IMR-90 (cell line): ENCODE measurements at places on chromosomes 2 and 18. TPM values are rescaled to one million over a fixed set of nuclear protein-coding genes. Genes with fewer than 3 reads are reported as not detected.
A peak's percentile ranks its signal among the peaks of the same experiment; 100 is the strongest.

LIMS4 gene
- 2.5 and 3.6 TPM in 2 replicates for total RNA-seq

KCNG2 gene
- not detected in 2 replicates for total RNA-seq

COL4A4 gene
- total RNA-seq = 0.28 TPM in 1 of 2 replicates, not detected in the other

GCG gene
- not detected in 2 replicates for total RNA-seq

MAL gene
- not detected in 2 replicates for total RNA-seq

- H3K4me1 ChIP-seq = peaks cover 11% of the 10 kb centered on the region
- H3K36me3 ChIP-seq = no peaks in the 10 kb centered on the region
Observed at GRCh38 chr2:171406044-171406443, 27.7 kb downstream of the METTL8 start.

DNA sequence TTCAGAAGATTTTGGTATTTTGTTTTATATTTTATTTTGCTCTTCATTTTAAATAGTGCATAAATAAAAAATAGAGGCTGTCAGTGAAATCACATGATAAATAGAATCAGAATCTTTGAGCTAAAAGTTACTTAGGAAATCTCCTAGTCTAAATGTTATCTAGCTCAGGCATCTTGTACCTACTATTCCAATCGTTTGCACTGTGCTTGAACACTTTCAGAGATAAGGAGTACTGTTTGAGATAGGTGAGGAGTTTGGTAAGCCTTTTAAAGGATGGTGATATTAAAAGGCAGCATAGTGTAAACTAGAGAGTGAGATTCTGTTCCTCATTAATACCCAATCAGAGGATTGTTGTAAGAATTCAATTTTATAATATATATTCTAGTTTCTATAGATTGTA is 157.2 kb upstream of the MYO3B start:
- H3K27ac ChIP-seq = no peak overlapping the region
- no peaks in the 10 kb centered on the region; the same call in 1 of the 2 replicates for H3K36me3 ChIP-seq
- no peak for DNase-seq
- no peaks in the 10 kb centered on the region for H3K27me3 ChIP-seq
- H3K4me3 ChIP-seq = no peak overlapping the region

DNA sequence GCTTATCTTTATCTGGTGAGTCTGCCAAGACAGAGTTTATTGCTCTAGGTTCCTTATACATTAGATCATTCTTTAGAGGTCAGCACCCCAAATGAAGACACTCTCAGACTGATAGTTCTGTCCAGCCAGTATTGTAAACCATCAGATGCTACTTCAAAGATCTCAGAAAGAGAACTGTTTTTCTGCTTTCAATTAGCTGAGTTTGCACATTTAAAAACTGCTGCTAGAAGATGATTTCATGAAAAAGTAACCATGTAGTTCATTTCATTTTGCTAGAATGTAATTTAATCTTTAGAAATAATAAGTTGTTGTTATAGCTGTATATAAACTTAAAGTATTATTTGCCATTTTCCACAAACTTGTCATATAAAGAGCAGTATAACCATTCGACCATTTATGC is 344.5 kb upstream of the ATP5MC3 start:
- no peaks in the 10 kb centered on the region for H3K27me3 ChIP-seq
- H3K36me3 ChIP-seq = no peaks in the 10 kb centered on the region
- H3K4me3 ChIP-seq = no peak overlapping the region
- H3K27ac ChIP-seq = no peak overlapping the region

GRCh38 chr2:205776139-205776538 is 93.8 kb downstream of the NRP2 start:
- H3K27me3 ChIP-seq = peaks cover 8% of the 10 kb centered on the region
- DNase-seq = no peak
- H3K4me3 ChIP-seq = no peak overlapping the region
- peaks cover 13% of the 10 kb centered on the region for H3K4me1 ChIP-seq
- H3K27ac ChIP-seq = no peak overlapping the region
- H3K36me3 ChIP-seq = peaks cover 13% of the 10 kb centered on the region

GRCh38 chr2:8544786-8545694 is 136.8 kb upstream of the ID2 start:
- no peaks in the 10 kb centered on the region for H3K36me3 ChIP-seq
- H3K27ac ChIP-seq = no peak overlapping the region; the same call in 1 of the 2 replicates
- H3K4me3 ChIP-seq = no peak overlapping the region
- DNase-seq = peak; percentile 93

DNA sequence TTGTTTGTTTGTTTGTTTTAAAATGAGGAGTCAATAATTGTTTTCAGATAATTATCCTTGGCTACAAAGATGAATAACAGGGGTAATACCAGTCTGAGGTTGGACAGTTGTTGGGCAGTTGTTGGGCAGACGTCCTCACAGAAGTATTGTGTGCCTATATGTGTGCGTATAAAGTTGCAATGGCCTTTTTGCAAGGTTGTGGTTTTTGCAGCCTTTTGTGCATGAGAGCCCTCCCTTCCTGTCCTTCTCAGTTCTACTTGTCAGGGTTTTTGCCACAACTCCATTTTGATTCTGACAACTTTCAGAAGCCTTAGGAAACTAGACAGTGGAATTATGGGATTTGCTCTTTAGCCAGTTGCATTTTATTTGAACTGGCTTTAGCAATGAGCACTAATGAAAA is 6.0 kb upstream of the STK39 start:
- no peaks in the 10 kb centered on the region; the same call in 1 of the 2 replicates for H3K4me1 ChIP-seq
- no peaks in the 10 kb centered on the region for H3K36me3 ChIP-seq
- no peaks in the 10 kb centered on the region for H3K27me3 ChIP-seq
- no peak overlapping the region for H3K4me3 ChIP-seq

- H3K27ac ChIP-seq = no peak overlapping the region
- peaks cover 31% of the 10 kb centered on the region for H3K36me3 ChIP-seq
- H3K4me1 ChIP-seq = peaks cover 3% of the 10 kb centered on the region
- no peak for DNase-seq
Observed at GRCh38 chr2:159758686-159759085, 39.3 kb downstream of the CD302 start.

DNA sequence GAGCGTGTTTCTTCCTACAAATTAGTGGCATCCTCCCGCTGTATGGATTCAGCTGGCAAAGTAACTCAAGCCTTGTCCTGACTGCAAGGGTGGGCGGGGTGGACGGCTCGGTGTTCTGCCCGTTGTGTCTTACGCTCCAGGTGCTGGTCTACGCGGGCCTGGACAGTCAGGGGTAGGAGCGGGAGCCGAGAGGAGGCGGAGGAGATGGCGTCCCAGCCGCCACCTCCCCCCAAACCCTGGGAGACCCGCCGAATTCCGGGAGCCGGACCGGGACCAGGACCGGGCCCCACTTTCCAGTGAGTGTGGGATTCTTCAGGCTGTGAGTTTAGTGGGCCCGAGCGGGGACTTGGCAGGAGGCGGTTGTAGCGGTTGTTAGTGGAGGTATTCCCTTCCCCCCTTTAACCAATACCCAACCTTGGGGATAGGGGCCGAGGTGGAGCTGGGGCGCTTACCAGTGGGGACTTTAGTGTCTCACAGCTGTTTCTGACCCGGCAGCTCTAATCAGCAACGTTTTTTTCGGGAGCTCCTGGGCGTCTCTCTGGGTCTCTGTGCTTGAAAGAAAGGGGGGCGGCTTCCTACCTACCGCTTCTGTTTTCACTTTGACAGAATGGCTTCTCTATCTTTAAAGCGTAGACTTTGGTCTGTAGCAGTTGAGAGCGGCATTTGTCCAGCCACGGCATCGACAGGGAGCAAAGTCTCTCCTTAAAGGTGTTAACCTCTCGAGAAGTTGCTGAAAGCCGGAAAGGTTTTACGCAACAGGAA is at the start of the genes PEX13 and PUS10:
PEX13 (plus strand) TSS at position 165 of the 762 bp plus-strand sequence; CDS start at position 205, 40 bp downstream.
PUS10 (minus strand) TSS at position 700 of the 762 bp plus-strand sequence. CDS start 6,365 bp downstream, outside the sequence.
- H3K36me3 ChIP-seq = peaks cover 4% of the 10 kb centered on the region; the same call in 1 of the 2 replicates
- peak within 1 kb of the TSS; percentile 66 for H3K4me3 ChIP-seq
- no peaks in the 10 kb centered on the region; the same call in 1 of the 2 replicates for H3K4me1 ChIP-seq
- peak within 1 kb of the TSS; percentile 83 for H3K27ac ChIP-seq

DNA sequence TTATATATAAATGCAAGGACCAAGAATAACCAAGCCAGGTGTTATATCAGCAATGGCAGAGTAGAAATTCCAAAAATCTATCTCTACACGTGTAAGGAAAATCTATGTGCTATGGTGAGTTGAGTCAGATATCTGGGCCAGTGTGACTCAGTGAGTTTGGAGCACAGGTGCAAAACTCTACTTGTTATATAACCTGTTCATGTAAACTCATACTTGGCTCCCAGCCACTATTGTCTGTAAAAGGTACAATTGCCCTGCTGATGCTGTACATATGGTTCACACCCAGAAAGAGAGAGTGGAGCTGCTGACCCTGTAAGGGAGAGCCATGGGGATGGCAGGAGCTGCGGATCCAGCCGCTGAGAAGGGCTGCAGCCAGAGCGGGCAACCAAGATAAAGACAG is 112.0 kb downstream of the TRABD2A start:
- no peak overlapping the region for H3K4me3 ChIP-seq
- no peaks in the 10 kb centered on the region for H3K36me3 ChIP-seq
- H3K27ac ChIP-seq = no peak overlapping the region
- H3K4me1 ChIP-seq = no peaks in the 10 kb centered on the region
- no peaks in the 10 kb centered on the region; the same call in 1 of the 2 replicates for H3K27me3 ChIP-seq

DNA sequence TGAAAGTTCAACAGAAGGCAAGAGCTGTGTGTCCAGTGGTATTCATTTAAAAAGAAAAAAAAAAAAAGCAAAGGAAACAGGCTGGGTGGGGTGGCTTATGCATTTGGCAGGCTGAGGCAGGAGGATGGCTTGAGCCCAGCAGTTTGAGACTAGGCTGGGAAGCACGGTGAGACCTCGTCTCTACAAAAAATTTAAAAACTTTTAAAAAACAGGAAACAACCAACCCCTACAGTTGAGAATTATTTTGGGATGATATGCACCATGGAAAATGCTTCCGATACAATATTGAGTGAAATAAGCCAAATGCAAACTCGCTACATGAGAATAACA is 31.2 kb downstream of the PTPN18 start:
- H3K27ac ChIP-seq = no peak overlapping the region
- DNase-seq = no peak
- no peaks in the 10 kb centered on the region for H3K36me3 ChIP-seq
- no peak overlapping the region for H3K4me3 ChIP-seq
- H3K4me1 ChIP-seq = peaks cover 6% of the 10 kb centered on the region
- no peaks in the 10 kb centered on the region for H3K27me3 ChIP-seq

- no peaks in the 10 kb centered on the region for H3K4me1 ChIP-seq
- no peaks in the 10 kb centered on the region for H3K36me3 ChIP-seq
- no peak for DNase-seq
- no peak overlapping the region for H3K27ac ChIP-seq
- H3K4me3 ChIP-seq = no peak overlapping the region
Observed at GRCh38 chr2:218873359-218874194, 7.1 kb upstream of the WNT10A start.

- H3K27ac ChIP-seq = no peak overlapping the region
- no peaks in the 10 kb centered on the region for H3K4me1 ChIP-seq
- no peak overlapping the region for H3K4me3 ChIP-seq
Observed at GRCh38 chr2:132477962-132478361, 61.4 kb downstream of the GPR39 start.

DNA sequence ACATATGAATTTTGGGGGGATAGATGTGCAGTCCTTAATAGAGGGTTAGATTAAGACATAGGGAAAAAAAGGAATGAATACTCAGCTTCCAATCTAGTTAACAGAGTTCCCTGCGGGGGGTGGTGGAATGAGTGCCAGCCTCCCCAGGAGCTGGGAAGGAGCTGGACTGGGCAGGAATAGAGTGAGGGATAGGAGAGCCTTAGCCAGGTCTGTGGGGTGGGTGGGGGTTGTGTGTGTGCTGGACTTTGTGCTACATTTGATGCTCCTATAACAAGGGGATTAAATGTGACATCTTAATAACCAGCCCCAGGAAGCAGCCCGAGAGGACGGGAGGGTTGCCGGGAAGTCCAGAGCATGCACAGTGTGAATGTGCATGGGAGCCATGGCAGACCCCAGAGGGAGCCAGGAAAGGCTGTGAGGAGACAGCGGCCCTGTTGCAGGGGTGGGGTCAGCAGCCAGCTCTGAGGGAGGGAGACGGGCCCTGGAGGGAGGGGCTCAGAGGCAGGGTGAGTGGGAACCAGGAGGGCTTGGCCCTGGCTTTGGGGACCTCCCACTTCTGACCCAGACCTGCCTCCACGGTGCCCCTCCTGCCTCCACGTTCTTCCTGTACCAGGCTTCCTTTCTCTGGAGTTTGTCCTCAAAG is 3.6 kb upstream of the MBP start:
- H3K36me3 ChIP-seq = no peaks in the 10 kb centered on the region
- no peak for DNase-seq
- peaks cover 12% of the 10 kb centered on the region for H3K27me3 ChIP-seq
- H3K27ac ChIP-seq = no peak overlapping the region
- H3K4me3 ChIP-seq = no peak overlapping the region
- H3K4me1 ChIP-seq = peaks cover 3% of the 10 kb centered on the region; the same call in 1 of the 2 replicates
